ENCODE measurements at places on chromosomes 6 and 20.

- DNase-seq, result no peak
These were observed 931.1 kb downstream of the C6orf118 start for GRCh38 chr6:164378330-164378729.

GRCh38 chr6:139580592-139581484, 206.4 kb upstream of the CITED2 start:
- DNase-seq, result no peak

GRCh38 chr20:45970646-45971424, 1.2 kb downstream of the ZNF335 start:
- DNase-seq, result no peak

DNA sequence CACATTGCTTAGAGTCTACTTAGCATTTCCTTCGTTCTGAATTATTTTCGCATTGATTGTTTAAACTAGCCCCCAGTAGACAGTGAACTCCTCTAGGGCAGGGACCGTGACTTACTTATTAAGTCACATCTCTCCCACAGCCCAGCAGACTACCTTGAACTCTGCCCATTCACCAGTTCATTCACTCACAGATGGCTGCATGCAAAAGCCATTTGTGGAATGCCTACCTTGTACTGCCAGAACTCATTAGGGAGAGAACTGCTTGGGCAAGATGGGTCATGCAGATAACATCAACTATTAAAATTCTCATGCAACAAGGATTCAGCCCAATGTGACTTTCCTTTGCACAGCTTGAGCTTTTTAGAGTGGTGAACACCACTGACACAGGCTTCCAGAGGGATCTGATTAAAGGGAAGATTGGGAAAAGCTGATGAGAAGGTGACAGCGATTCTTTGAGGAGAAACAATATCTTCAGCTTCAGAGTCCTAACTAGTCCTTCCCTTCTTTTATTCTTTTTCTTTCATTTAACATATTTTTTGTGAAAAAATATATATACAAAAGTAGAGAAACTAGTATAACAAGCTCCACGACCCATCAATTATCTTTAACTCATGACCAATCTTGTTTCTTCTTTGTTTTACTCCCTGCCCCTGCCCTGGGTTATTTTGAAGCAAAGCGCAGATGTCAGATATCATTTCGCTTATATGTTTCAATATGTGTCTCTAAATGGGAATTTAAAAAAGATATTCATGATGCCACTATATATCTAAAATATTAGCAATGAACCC, 273.9 kb downstream of the CDC5L start:
- peak; percentile 31 for DNase-seq

DNA sequence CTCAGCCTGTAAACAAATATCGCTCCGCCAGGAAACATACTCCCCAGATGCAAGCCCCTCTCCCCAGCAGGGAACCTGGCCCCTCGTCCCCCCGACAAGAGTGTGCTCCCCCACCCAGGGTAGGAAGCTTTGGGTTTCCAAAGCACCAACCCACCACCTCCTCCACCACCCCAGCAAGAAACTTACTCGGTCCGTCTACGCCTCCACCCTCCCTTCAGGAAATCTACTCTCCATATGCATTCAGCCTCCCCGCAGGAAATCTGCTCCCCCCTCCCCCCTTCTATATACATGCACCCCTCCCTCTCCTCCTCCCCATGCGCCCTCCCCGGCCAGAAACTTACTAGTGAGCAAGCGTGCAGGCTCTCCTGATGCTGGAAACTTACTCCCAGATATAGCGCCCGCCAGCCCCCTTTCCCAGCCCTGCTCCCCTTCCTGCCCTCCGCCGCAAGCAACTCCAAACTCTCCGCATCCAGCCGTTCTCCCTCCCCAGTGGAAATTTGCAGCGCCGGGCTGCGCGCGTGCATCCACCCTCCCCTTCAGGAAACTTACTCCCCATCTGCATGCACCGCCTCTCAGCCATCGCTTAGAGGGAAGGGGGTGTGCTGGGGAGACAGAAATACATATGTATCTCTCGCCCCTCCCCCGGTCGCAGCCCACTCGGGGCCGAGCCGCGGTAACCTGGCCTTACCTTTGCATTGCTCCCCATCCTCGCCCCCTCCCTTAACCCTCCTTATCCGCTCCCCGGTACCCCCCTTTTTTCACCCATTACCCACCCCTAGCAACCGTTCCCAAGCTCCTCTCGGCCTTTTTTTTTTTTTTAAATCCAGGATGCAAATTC, at the start of gene TRERF1:
TRERF1 (minus strand) TSS at position 594 of the 838 bp plus-strand sequence. CDS start 182,336 bp downstream, outside the sequence.
- peak; percentile 62 for DNase-seq
